Stimulated activated naive CD4-positive, alpha-beta T cell treated with Interleukin-2 at 50 U/mL for 16 hours (primary cell): ENCODE measurements at places on chromosomes 3 and 15.

DNA sequence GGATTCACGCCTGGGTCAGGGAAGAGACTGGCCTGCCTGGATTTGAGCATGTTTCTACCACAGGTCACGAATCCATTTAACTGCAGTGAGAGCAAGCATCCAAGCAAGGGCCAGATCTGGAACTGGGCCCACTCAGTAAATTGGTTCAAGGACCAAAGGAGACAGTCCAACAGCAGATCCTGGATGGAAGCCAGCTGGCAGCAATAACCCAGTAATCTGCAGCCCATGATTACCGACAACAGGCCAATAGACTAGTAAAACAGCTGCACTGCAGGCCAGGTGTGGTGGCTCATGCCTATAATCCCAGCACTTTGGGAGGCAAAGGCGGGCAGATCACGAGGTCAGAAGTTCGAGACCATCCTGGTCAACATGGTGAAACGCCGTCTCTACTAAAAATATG, 11.8 kb downstream of the SAMD7 start:
- DNase-seq, result no peak

DNA sequence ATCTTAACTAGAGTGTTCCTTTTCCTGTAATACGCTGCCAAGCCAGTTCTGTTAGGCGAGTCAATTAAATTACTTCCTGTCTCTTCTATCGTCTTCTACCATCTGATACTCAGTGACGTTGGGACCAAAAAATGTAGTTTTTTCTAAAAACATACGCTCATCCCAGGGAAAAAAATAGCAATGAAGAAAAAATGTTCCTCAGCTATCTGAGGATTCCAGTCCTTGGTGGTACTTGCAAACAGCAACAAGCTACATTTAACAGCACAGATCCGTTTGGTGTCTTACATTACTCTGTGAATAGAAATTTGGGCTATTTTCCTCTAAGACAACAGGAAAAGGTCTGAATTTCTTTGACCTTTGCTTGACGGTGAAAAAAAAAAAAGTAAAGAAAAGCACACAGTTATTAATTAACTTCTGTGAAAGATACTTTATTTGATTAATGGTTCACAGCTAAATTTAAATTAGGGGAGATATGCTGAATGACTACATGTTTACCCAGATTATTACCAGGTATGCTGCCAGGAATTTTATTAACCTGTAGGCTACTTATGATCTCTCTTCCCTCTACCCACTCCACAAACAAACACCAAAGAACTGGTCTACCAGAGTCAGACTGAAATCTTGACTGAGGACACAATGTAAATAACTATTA, 254.4 kb upstream of the ZPLD1 start:
- DNase-seq, result no peak

- DNase-seq, result no peak
These were observed 97.9 kb upstream of the NANOGP8 start for GRCh38 chr15:35182841-35183479.

GRCh38 chr3:58924578-58924977, 125.2 kb downstream of the CFAP20DC start:
- no peak for DNase-seq

GRCh38 chr3:152031321-152031720, 157.9 kb downstream of the SUCNR1 start:
- DNase-seq, result no peak

GRCh38 chr3:97201814-97202213, 387.4 kb downstream of the EPHA6 start:
- no peak for DNase-seq

DNA sequence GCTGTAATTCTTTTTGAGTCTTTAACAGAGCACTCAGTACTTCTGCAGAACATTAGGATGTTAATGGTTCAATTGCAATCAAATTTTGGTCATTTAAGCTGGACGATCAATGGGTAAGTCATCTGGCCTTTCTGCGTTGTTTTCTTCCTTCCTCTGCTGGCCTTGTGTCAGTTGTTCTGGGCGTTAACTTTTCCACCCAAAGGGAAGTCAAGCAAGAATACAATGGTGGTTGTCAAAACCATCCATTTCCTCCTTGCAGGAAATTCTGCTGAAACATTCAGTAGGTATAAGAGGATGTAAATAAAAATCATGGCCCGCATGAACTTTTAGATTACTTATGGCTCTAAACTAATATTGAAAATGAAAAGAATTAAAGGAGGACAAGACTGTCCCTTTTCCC, 584.0 kb downstream of the GRM7 start:
- no peak for DNase-seq

GRCh38 chr15:40052604-40053003, 13.6 kb upstream of the SRP14 start:
- DNase-seq, result no peak
